CD8-positive, alpha-beta T cell (primary cell): ENCODE measurements at places on chromosomes 2 and 18. TPM values are rescaled to one million over a fixed set of nuclear protein-coding genes. Genes with fewer than 3 reads are reported as not detected.

- DNase-seq = no peak
Observed at GRCh38 chr2:54122939-54123338, 7.5 kb downstream of the ACYP2 start.

IL36A gene
- total RNA-seq = 0.53 TPM

DNA sequence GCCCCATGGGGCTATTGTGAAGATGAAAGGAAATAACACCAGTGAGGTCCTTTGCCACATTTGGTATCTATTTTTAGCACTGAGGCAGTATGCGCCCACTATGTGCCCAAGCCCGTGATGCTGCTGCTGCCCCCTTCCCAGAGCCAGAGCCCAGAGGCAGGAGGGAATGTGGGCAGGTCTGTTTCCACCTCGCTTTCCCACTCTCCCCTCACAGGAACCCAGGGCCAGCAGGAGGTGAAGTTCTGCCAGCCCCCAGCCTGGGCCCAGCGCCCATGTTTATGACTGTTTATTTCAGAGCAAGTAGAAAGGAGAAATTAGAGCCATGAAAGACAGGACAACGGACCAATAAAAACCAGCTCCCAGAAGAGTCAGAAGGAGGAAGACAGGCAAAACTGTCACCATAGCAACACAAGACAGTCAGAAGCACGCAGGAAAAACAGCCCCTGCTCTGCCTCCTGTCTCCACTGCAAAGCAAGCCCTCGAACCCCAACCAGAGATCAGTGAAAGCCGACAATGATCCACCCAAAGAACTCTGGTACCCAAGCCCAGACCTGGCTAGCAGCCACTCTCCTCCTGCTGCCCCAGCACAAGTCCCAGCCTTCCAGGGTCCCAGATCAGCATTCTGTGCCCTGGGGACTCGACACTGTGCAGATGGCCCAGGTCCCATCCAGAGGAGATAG lies 1.4 kb downstream of the CYRIA start:
- DNase-seq = no peak

DNA sequence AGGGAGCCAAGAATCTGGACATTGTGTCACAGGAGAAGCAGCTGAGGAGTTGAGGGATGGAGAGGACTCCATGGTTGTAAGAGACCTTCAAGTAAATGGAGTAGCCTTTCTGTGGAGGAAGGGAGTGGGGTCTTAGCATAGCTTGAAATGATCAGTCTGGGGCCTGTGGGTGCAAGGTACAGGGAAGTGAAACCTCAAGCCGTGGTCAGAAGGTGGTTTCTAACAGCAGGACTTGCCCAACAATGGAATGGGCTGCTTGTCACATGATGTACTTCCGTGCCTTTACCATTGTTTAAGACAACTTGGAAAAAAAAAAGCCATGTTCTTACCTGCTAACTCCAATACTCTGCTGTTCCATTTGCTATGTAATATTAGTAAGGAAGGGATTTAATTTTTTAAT lies 140.7 kb downstream of the LDLRAD4 start:
- DNase-seq = no peak

DNA sequence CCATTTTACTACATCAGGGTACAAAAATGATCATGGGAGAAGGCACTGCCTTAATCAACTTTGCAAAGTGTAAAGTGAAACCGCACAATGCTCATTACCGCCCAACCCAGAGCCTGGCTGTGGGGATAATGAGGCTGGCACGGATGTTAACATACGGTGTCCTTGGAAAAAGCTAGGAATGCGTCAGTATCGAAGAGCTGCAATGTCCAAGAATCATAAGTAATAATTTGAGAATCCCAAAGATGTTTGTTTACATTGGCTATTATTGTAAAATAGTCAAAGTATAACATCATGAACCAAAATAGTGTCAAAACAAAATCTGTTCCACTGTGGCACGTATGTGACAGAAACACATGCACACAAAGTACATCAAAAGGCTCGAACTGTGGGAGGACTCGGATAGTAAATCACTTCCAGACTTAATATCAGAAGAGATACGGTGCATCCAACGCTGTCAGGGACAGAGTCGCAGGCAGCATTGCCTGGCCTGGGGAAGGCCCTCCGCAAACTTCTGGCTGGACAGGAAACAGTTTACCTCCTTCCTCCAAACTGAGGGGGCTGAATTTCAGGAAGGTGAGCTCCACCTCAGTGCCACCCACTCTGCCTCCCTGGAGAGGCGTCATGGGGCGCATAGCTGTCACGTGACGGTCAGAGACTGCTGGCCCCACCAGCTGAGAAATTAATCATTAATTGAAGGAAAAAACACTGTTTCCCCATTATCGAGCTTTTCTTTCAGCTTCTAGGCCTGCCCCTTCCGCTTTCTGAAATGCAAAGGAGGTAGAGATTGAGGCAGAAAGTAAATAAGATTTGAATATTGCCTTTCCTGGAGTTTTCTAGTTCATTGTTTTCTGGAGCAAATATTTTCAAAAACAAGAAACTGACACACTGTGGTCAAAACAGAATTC lies 1.8 kb upstream of the ID2 start:
- DNase-seq = no peak

SERPINB13 gene
- total RNA-seq = not detected

- DNase-seq = no peak
Observed at GRCh38 chr2:62567669-62568068, 61.7 kb upstream of the TMEM17 start.

CHPF gene
- 6.2 TPM for total RNA-seq
